H1 (cell line): ENCODE measurements at places on chromosomes 12 and 14. TPM values are rescaled to one million over a fixed set of nuclear protein-coding genes. Genes with fewer than 3 reads are reported as not detected.

Gene KRT78
- not detected in 2 replicates for polyA plus RNA-seq

Gene EPYC
- not detected in 2 replicates for polyA plus RNA-seq

Gene SCARB1
- polyA plus RNA-seq, result 45.3 and 70.7 TPM in 2 replicates

Gene SDR9C7
- polyA plus RNA-seq, result 0.11 TPM in 1 of 2 replicates, not detected in the other

Gene AACS
- polyA plus RNA-seq, result 51.9 and 60.8 TPM in 2 replicates

Gene NR2C1
- 13.7 and 22.8 TPM in 2 replicates for polyA plus RNA-seq

Gene LRP1-AS
- not detected in 2 replicates for polyA plus RNA-seq

Gene TOMM20L
- polyA plus RNA-seq, result not detected in 2 replicates

Gene GPR132
- 0.11 and 0.28 TPM in 2 replicates for polyA plus RNA-seq

Gene SERPINA12
- not detected in 2 replicates for polyA plus RNA-seq

Gene CCDC184
- 3.0 and 3.1 TPM in 2 replicates for polyA plus RNA-seq

Gene RTRAF
- 60.2 and 149 TPM in 2 replicates for polyA plus RNA-seq

Gene DIABLO
- 65.2 and 68.8 TPM in 2 replicates for polyA plus RNA-seq

Gene IRF2BPL
- polyA plus RNA-seq, result 18.8 and 32.1 TPM in 2 replicates

Gene CD69
- polyA plus RNA-seq, result not detected in 2 replicates
